ENCODE measurements at places on chromosomes 2 and 18.

GRCh38 chr2:200171731-200172482 lies 134.6 kb upstream of the SPATS2L start:
- no peak for DNase-seq

GRCh38 chr2:14941151-14941631 lies 308.7 kb downstream of the LRATD1 start:
- no peak for DNase-seq

- no peak for DNase-seq
Observed at GRCh38 chr2:205769879-205770278, 87.6 kb downstream of the NRP2 start.

DNA sequence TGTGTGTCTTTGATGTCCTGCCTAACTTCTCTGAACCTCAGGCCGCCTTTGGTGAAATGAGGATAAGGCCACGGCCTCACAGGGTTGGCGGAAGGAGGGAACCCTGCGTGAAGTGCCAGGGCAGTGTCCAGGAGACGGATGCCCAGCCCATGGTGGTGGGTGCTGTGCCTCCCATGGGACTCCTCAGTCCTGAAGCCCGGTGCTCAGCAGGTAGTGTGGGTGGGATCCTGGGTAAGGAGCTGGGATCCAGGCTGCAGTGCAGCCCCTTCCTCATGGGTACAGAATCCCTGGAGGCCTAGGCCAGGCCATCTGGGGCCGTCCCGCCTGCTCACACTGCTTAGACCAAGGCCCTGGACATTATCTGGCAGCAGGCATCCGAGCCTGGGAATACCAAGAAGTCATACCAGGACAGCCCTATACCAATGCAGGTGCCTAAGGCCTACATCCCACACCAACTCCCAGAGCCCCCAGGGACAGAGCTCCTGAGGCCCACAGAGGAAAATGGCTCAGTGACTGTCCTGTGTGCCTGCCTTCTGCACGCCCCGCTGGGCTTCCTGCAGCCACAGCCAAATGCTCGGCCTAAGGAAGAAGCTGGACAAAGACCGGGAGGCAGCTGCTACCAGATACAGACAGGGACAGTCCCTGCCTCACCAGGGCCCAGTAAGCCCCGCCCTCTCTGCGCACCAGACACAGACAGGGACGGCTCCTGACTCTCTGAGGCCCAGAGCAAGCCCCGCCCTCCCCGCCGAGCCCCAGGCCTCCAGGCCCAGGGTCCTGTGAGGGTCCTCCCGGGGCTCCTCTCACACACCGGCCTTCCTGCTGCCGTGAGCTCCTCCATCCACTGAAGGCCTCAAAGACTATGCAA lies 78.0 kb downstream of the NDUFA10 start:
- no peak for DNase-seq

- no peak for DNase-seq
Observed at GRCh38 chr18:23703987-23704384, 14.7 kb downstream of the LAMA3 start.

GRCh38 chr2:149466635-149467034 lies 120.9 kb downstream of the MMADHC start:
- no peak for DNase-seq

DNA sequence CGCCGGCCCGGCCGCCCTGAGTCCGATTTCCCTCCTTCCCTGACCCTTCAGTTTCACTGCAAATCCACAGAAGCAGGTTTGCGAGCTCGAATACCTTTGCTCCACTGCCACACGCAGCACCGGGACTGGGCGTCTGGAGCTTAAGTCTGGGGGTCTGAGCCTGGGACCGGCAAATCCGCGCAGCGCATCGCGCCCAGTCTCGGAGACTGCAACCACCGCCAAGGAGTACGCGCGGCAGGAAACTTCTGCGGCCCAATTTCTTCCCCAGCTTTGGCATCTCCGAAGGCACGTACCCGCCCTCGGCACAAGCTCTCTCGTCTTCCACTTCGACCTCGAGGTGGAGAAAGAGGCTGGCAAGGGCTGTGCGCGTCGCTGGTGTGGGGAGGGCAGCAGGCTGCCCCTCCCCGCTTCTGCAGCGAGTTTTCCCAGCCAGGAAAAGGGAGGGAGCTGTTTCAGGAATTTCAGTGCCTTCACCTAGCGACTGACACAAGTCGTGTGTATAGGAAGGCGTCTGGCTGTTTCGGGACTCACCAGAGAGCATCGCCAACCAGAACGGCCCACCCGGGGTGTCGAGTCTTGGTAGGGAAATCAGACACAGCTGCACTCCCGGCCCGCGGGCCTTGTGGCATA lies 4.6 kb downstream of the SIX2 start:
- no peak for DNase-seq

GRCh38 chr2:101974663-101975062 lies 17.1 kb upstream of the IL1R2 start:
- no peak for DNase-seq

GRCh38 chr2:79099140-79099686 lies 11.4 kb upstream of the REG1B start:
- DNase-seq: no peak

DNA sequence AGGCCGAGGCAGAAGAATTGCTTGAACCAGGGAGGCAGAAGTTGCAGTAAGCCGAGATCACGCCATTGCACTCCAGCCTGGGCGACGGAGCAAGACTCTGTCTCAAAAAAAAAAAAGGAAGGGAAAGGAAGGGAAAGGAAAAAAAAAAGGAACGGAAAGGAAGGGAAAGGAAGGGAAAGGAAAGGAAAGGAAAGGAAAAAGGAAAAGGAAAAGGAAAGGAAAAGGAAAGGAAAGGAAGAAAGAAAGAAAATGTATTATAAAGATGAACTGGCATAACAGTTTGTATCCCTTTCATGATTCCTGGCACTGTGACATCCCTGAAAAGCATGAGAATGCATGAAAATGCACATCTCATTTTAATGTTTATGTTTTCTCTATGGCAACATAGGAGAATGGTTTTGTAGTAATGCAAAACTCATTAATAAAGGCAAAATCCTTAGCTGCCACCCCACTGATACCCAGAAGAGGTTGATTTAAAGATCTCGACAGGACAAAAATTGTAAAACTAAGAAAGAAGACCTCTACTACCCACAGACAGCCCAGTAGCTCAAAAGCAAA lies 11.5 kb upstream of the MREG start:
- DNase-seq: no peak

GRCh38 chr18:35936951-35937350 lies 35.5 kb upstream of the RMP24 start:
- DNase-seq: no peak
